Thymus (tissue), 14 donors: ENCODE measurements at places on chromosomes 16 and 17.

- no peaks in the 10 kb centered on the region for H3K4me1 ChIP-seq
- no peaks in the 10 kb centered on the region for H3K27me3 ChIP-seq
- H3K27ac ChIP-seq, result no peak overlapping the region
- DNase-seq, result no peak
- no peaks in the 10 kb centered on the region for H3K36me3 ChIP-seq
Measured at GRCh38 chr16:65099607-65100006, 22.3 kb downstream of the CDH11 start.

GRCh38 chr16:56389554-56389953 is 35.8 kb downstream of the AMFR start:
- no peak overlapping the region for H3K27ac ChIP-seq
- DNase-seq, result no peak
- H3K36me3 ChIP-seq, result peaks cover 12% of the 10 kb centered on the region
- H3K27me3 ChIP-seq, result no peaks in the 10 kb centered on the region
- no peak overlapping the region for H3K4me3 ChIP-seq

GRCh38 chr17:45818699-45819098 is 26.0 kb upstream of the SPPL2C start:
- no peaks in the 10 kb centered on the region for H3K27me3 ChIP-seq
- H3K4me1 ChIP-seq, result no peaks in the 10 kb centered on the region
- DNase-seq, result no peak
- H3K36me3 ChIP-seq, result no peaks in the 10 kb centered on the region

DNA sequence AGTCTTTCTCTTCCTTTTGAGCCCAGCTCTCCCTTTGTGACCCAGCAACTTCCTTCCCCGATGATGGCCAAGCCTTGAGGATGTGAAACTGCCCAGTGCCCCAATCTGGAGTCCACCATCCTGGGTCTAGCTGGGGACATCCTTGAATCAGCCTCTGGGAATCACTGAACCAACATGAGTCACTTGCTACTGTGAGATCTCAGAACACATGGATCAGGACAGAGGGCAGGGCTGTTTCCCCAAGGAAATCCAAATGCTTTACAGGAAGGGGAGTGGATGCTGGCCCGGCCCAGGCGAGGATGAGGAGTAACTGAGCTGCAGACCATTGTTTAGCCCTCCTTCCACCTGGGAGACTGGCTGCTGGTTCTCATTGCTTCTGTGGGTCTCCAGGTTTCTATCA is 547.6 kb downstream of the WWOX start:
- H3K4me1 ChIP-seq, result no peaks in the 10 kb centered on the region
- H3K36me3 ChIP-seq, result no peaks in the 10 kb centered on the region
- no peak for DNase-seq
- no peaks in the 10 kb centered on the region for H3K27me3 ChIP-seq
- no peak overlapping the region for H3K4me3 ChIP-seq

- no peaks in the 10 kb centered on the region for H3K36me3 ChIP-seq
- no peak overlapping the region for H3K27ac ChIP-seq
- no peak for DNase-seq
- no peak overlapping the region for H3K4me3 ChIP-seq
- peaks cover 48% of the 10 kb centered on the region for H3K27me3 ChIP-seq
Measured at GRCh38 chr17:30234964-30235363, 533 bp downstream of the SLC6A4 start.

- no peak for DNase-seq
- H3K4me1 ChIP-seq, result no peaks in the 10 kb centered on the region
- H3K4me3 ChIP-seq, result no peak overlapping the region
- H3K27me3 ChIP-seq, result no peaks in the 10 kb centered on the region
Measured at GRCh38 chr16:58882292-58882691, 148.2 kb upstream of the GOT2 start.

- no peak overlapping the region for H3K27ac ChIP-seq
- H3K4me3 ChIP-seq, result no peak overlapping the region
- peaks cover 62% of the 10 kb centered on the region for H3K36me3 ChIP-seq
- peaks cover 16% of the 10 kb centered on the region for H3K4me1 ChIP-seq
- DNase-seq, result no peak
Measured at GRCh38 chr17:82239926-82240505, 11.2 kb downstream of the SLC16A3 start.

DNA sequence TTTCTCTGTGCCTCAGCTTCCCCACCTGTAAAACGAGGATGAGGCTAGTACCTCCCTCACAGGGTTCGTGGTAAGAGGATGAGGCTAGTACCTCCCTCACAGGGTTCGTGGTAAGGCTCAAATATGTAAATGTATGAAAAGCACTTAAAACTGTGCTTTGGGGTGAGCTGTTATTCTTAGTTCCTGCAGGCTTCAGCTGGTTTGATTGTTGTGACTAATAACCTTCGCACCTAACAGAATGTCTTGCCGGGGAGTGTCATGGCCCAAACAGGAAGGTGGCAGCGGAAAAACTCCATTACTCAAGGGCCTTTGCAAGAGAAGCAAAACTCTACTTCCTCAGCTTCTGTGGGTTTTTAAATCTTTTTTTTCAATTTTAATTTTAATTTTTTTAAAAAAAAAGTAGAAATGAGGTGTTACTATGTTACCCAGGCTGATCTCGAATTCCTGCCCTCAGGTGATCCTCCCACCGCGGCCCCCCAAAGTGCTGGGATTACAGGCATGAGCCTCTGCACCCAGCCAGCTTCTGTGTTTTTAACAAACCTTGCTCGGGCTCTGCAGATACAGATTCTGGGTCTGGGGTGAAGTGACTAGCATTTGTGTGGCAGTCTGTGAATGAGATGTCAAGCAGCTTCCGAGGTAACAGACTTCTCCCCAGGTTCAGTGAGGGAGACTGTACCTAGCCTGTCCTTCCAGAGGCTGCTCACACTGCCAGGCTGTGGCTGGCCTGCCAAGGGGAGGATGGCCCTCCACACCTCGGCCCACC is 103.0 kb downstream of the RAB11FIP4 start:
- peak overlapping the region; percentile 85 for H3K27ac ChIP-seq
- H3K36me3 ChIP-seq, result no peaks in the 10 kb centered on the region
- no peak overlapping the region for H3K4me3 ChIP-seq

- no peak overlapping the region for H3K27ac ChIP-seq
- H3K36me3 ChIP-seq, result no peaks in the 10 kb centered on the region
- H3K27me3 ChIP-seq, result no peaks in the 10 kb centered on the region
- H3K4me3 ChIP-seq, result no peak overlapping the region
- H3K4me1 ChIP-seq, result peaks cover 8% of the 10 kb centered on the region
Measured at GRCh38 chr17:55233840-55234239, 30.9 kb upstream of the HLF start.

GRCh38 chr17:43779145-43780125 is 658 bp upstream of the DUSP3 start:
- peaks cover 11% of the 10 kb centered on the region for H3K4me1 ChIP-seq
- no peaks in the 10 kb centered on the region for H3K36me3 ChIP-seq
- H3K4me3 ChIP-seq, result peak overlapping the region; percentile 87
- H3K27me3 ChIP-seq, result peaks cover 20% of the 10 kb centered on the region
- DNase-seq, result no peak

GRCh38 chr16:15708096-15708495 is 58.1 kb downstream of the NDE1 start:
- no peaks in the 10 kb centered on the region for H3K27me3 ChIP-seq
- no peak overlapping the region for H3K4me3 ChIP-seq
- H3K27ac ChIP-seq, result no peak overlapping the region
- H3K4me1 ChIP-seq, result peaks cover 2% of the 10 kb centered on the region
- DNase-seq, result no peak

GRCh38 chr16:66335704-66336329 is 30.7 kb upstream of the CDH5 start:
- no peak overlapping the region for H3K27ac ChIP-seq
- no peaks in the 10 kb centered on the region for H3K4me1 ChIP-seq
- no peak for DNase-seq
- no peak overlapping the region for H3K4me3 ChIP-seq
- peaks cover 4% of the 10 kb centered on the region for H3K27me3 ChIP-seq
- no peaks in the 10 kb centered on the region for H3K36me3 ChIP-seq

DNA sequence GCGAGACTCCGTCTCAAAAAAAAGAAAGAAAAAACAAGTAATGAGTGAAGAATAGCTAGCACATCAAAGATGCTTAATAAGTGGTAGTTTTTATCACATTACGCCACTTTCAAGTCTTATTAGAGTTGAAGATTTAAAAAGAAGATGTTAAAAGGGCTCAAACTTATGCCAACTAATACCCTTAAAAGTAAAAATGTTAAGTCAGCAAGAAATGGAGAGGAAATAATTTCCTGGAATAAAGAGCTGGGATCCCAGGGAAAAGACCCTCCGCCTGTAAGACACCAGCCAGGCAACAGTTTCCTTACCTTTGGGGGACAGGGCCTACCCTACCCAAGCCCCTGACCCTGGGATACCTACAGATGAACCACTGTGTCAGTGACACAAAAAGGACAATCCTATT is 3.6 kb downstream of the XPO6 start:
- H3K4me1 ChIP-seq, result peaks cover 17% of the 10 kb centered on the region
- H3K27ac ChIP-seq, result no peak overlapping the region
- DNase-seq, result no peak
- no peaks in the 10 kb centered on the region for H3K27me3 ChIP-seq
- H3K4me3 ChIP-seq, result no peak overlapping the region
- peaks cover 31% of the 10 kb centered on the region for H3K36me3 ChIP-seq

- no peak overlapping the region for H3K4me3 ChIP-seq
- no peak overlapping the region for H3K27ac ChIP-seq
- no peak for DNase-seq
Measured at GRCh38 chr16:84225571-84225970, 14.2 kb downstream of the KCNG4 start.

GRCh38 chr16:11038777-11039176 is 94.4 kb downstream of the CLEC16A start:
- DNase-seq, result no peak
- no peak overlapping the region for H3K27ac ChIP-seq
- peaks cover 47% of the 10 kb centered on the region for H3K36me3 ChIP-seq

DNA sequence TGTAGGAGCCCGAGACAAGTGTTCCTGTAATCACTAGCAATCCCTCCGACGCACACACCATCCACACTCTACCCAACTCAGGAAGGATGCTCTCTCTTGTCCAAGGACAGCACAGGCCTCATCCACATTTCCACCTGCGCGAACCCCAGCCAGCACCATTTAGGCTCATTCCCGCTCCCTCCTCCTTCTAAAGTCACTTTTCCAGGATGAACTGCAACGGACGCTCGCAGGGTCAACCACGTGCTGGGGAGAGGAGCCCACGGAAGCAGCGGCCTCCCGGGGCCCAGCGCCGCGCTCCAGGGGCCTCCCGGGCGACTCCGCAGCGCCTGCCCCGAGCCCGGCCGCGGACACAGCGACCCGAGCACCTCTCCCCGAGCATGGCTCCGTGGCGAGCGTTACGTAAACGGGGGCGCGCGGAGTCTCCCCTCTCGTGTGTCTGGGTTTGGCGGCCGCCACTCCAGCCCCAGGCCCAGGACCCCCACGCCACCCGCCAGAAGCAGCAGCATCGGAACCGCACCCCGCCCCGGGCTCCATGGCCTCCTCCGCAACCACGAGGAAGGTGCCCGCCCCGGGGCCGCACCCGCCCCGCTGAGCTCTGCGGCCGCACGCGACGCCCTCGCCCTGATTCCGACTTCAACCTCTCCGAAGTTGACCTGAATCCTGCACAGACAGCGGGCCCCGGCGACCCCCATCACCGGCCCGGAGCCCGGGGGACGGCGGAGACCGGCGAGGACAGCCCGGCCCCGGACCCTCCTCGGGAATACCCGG is 668 bp downstream of the USP36 start:
- peak overlapping the region; percentile 64 for H3K4me3 ChIP-seq
- no peak for DNase-seq
- H3K36me3 ChIP-seq, result peaks cover 19% of the 10 kb centered on the region
- peak overlapping the region; percentile 95 for H3K27ac ChIP-seq
- H3K27me3 ChIP-seq, result no peaks in the 10 kb centered on the region
- peaks cover 9% of the 10 kb centered on the region for H3K4me1 ChIP-seq

DNA sequence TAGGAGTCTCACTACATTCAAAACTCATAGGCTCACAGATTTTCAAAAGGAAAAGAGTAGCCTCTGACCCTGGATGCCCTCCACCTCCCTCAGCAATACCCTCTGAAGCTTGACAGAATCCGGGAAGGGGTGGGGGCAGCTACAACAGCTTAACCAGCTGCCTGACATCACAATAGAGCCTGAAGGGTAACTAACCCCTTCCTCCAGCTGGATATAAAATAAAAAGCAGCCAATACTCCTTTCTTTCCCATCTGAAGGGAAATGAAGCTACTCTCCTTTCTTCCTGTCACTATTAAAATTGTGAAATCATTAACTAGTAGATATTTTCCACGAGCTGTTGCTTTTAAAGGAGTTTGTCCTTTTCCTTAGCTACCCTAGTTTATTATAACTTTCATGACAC is 24.0 kb downstream of the USP31 start:
- no peaks in the 10 kb centered on the region for H3K27me3 ChIP-seq
- H3K36me3 ChIP-seq, result no peaks in the 10 kb centered on the region
- no peak for DNase-seq
- H3K4me1 ChIP-seq, result no peaks in the 10 kb centered on the region
- no peak overlapping the region for H3K27ac ChIP-seq

GRCh38 chr17:48240562-48241130 is 133.1 kb downstream of the SNX11 start:
- H3K27ac ChIP-seq, result no peak overlapping the region
- H3K4me3 ChIP-seq, result no peak overlapping the region
- H3K36me3 ChIP-seq, result no peaks in the 10 kb centered on the region
- H3K4me1 ChIP-seq, result no peaks in the 10 kb centered on the region

GRCh38 chr17:57864273-57864672 is 14.4 kb upstream of the MRPS23 start:
- H3K4me1 ChIP-seq, result peaks cover 57% of the 10 kb centered on the region
- no peaks in the 10 kb centered on the region for H3K36me3 ChIP-seq
- no peak overlapping the region for H3K27ac ChIP-seq
- H3K27me3 ChIP-seq, result peaks cover 19% of the 10 kb centered on the region
- DNase-seq, result no peak

DNA sequence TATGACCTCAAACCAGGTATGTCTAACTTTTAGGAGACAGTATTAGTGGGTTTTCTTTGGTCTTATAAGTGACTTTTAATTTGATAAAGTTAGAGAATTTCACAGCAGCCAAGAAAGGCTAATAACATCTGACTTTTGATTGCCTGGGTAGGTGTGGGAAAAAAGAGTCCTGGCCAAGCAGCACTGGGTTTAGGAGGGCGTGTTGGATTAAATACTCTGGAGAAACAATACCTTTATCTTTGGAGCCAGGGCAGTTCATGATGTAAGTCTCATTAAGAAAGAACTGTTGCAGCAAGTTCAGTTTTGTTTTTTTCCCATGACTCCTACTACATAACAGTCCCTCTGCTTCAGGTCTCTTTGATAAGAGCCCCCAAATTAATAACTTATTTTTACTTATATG is 26.7 kb upstream of the MRC2 start:
- H3K27me3 ChIP-seq, result no peaks in the 10 kb centered on the region
- no peak overlapping the region for H3K27ac ChIP-seq
- H3K4me1 ChIP-seq, result no peaks in the 10 kb centered on the region
- no peak for DNase-seq

DNA sequence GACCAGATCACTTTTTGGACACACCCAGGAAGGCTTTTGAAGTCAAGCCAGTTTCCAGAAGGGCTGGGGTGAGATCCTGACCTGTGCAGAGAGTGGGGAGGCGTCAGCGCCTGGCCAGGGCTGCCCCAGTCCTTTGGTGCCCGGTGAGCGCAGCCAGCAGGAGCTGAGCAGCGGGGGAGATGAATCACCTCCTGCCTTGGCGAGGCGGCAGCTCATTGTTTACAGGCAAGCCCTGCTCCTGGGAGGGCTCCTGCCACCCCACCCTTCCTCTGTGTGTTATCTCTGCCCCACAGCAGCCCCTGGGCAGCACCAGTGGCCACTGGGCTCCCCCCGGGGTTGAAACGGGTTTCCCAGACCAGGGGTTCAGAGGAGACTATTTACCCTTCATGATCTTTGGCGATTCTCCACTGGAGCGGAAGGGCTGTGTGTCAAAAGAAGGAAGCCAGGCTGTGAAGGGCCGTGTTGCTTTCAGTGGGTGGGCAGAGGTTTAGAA is 14.1 kb upstream of the ITGB4 start:
- no peaks in the 10 kb centered on the region for H3K4me1 ChIP-seq
- no peak for DNase-seq
- H3K4me3 ChIP-seq, result no peak overlapping the region
- no peaks in the 10 kb centered on the region for H3K27me3 ChIP-seq
- no peak overlapping the region for H3K27ac ChIP-seq
